ENCODE measurements at places on chromosomes 2 and 18.

GRCh38 chr18:63994783-63995399, 25.0 kb downstream of the SERPINB8 start:
- DNase-seq, result no peak

DNA sequence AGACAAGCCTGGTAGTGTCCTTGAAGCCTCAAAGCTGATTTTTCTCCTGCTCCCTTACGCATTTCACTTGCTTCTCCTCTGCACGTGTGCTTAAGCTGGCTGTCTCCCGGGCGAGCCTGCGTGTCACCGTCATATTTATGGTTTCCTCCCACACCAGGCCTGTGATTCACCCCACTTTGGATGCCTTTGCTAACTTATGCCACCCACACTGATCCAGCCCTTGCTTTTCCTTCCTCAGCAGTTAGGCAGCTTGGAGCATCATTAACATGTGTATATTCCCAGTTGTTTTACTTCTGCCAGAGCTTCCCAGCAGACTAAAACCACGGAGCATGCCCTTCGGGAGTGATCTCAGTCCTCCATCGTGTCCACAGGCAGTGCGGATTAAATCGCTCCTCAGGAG, 2.2 kb downstream of the ST3GAL5 start:
- DNase-seq, result peak; percentile 79

- DNase-seq, result no peak
Measured at GRCh38 chr18:10023853-10024570, 110.2 kb downstream of the VAPA start.

DNA sequence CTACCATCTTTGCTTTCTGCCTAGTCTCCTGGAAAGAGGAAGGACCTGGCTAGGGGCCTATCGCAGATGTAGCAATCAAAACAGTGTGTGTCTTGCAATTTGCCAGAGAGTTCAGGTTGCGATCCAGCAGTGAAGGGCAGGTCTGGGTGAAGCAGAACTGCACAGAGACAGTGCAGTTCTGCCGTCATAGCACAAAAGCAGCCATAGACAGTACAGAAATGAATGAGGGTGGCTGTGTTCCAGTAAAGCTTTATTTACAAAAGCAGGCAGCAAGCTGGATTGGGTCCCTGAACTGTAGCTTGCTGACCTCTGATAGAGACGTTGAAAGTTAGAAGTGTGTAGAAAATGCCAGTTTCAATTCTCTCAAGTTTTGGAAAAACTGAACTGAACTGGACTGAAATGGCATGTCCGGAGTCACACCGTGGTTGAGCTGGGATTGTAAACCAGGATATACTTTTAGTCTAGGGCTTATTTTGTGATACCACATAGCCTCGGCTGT, 186.8 kb downstream of the LTBP1 start:
- DNase-seq, result peak; percentile 40

DNA sequence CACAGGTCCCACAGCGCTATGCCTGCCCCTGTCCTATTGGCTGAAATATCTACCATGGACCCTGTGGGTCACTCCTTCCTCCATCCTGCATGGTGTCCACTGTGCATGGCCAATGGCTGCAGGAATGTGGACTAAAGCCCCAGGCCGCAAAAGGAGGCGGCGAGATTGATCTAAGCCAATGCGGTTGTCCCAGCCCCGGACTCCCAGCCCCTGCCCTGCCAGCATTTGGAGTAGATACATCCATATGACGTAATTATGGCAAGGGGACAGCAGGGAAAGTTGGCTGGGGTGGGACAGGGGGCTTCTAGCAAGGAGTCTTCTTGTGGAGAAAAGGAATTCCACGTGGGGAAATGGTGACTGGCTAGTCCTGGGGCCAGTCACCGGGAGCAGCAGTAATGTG, 11.4 kb upstream of the ZNF516 start:
- DNase-seq, result no peak

DNA sequence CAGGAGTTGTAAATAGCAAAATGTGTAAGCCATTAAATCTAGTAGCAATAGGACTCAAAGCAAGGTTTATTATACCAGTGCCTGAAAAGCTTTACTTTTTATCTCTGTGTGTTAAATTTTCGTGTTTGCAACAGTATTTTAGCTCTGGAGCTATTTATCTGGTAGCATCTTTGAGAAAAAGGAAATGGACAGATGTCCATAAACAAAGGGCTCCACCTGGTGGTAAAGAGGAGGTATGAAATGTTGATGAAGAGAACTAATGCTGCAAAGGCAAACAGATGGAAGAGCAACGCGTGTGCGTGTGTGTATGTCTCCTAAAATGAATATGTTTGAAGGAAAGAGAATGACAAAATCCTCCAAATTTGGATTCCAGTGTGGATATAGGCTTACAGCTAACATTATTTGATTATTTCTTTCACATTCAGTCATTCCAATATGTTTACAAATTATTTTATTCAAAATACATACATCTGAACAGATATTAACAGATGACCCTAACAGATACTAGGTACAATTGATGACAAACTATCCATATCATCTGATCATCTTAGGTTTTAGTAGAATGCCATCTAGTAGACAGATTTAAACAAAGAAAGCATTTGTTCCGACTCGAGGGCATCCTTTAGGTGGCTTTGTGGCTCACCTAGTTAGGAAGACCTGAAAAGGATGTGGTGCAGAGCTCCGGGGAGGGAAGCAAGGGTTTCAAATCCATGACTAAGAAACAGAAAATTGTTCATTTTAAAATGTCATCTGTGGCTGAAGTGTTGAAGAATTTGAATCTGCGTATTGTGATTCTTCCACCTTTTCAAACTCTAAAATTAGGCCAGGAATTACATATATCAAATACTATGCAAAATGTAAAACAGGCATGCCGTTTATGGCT, 383.3 kb downstream of the MTX2 start:
- no peak for DNase-seq

- DNase-seq, result no peak
Measured at GRCh38 chr2:232368311-232368731, 10.2 kb upstream of the ALPP start.

DNA sequence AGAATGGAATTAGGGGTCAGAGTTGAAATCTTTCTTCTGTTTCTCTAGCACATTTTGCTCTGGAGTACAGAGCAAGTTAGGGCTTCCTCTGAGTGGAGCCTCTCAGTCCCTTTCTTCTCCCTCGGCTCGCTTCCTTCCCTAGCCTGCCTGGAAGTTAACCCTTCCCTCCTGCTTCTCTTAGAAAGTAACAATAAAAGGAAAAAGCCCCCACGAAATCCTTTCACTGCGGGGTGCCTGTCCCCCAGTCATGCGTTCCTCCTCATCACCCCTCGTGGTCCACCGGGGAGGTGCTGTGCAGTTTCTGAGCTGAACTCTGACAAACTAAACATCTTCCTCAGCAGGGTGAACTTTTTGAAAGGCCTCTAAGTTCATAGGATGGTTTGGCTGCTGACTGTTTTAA, 2.0 kb downstream of the IGFBP2 start:
- DNase-seq, result no peak

DNA sequence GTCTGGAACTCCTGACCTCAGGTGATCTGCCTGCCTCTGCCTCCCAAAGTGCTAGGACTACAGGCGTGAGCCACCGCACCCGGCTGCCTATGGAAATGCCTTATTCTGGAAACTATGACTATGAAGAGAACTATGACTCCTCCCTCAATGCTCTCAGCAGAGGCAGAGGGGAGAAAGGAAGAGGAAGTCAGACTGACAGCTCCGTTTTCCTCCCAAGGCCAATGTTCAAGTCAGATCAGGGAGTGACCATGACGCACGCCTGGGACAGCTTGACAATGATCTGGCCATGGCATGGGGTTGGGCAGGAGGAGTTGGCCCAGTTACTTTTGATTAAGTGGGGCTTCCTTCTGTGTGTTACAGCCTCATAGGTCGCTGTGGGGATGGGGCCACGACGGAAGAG, 44.3 kb upstream of the MRPL33 start:
- no peak for DNase-seq

DNA sequence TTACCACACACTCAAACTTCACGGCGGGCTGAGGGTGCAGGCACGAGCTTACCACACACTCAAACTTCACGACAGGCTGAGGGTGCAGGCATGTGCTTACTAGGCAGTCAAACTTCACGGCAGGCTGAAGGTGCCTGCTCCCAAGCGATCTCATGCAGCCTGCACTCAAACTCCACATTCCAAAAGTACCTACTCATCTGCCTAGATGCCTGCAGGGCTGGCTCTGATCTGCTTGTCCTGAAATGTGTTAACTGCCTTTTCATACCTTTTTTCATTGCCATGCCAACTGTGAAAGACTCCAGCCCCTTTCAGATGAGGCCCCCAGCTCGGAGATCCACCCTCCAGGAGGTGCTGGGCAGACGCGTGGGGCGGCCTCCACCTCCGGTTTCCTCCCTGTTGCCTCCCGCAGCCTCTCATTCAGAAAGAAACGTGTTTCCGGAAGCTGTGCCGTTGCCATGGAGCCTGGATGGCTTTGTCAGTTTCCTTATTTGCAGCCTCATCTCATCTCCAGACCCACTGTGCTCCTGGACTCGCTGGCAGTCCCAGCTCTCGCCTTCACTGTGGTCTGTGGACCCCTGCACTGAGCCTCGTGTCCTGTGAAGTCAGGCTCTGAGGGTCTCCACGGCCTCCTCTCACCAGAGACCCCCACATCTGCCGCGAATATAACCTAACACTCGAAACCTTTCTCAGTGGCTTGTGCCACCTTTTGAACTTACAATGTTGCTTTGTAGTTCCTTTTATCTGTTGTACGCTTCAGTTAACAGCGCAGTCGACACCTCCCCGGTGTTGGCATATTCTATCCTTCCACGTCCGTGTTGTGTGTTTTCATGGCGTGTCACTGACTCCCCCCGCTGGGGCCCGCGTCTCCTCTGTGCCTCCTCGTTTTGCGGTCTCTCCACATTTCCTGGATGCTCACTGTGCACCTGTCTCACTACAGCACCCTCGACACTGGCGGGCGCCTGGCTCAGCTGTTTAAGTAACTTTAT, 106.1 kb upstream of the ALKAL2 start:
- no peak for DNase-seq

DNA sequence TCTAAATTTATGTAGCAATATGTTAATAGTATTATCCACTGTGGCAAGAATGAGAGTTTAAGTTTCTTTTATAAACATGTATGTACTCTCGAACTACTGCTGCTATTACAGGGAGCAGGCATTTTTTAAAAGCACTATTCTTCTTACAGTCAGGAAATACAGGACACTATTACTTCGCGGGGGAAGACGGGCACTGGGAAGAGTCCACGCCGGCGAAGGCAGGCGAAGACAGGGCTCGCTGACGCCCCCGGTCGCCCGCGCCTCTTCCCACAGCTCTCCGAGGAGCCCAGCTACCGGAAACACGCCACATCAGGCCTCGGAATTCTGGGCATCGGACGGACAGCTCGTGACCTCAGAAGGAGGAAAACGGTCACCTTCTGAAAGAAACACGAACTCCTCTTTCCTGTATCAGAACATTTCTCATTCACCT, 90.2 kb downstream of the FAM161A start:
- peak; percentile 81 for DNase-seq

- peak; percentile 74 for DNase-seq
Measured at GRCh38 chr2:2613279-2614199, 282.5 kb upstream of the MYT1L start.

DNA sequence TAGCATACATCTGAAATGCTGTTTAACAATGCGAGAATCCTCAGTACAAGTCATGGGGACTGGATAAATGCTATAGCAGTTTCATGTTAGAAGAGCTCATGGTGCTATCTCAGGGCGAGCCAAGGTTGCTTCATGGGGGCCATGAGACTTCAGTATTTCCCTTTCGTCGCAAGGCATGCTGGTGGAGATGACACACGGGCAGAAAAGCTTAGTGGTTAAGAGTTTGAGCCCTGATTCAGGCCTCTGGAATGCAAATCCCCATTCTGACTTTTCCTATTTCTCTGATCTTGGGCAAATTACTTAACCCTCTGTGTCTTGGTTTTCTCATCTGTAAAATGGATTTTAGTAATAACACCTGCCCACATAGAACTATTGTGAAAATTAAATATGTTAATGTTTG, 57.4 kb upstream of the EPHA4 start:
- DNase-seq, result no peak

GRCh38 chr2:158512323-158512722, 55.6 kb downstream of the PKP4 start:
- DNase-seq, result no peak

- DNase-seq, result no peak
Measured at GRCh38 chr2:128833664-128834027, 515.0 kb upstream of the HS6ST1 start.

GRCh38 chr2:187168720-187169713, 279.0 kb downstream of the CALCRL start:
- DNase-seq, result no peak

GRCh38 chr2:98149333-98149697, 62.3 kb downstream of the VWA3B start:
- no peak for DNase-seq

DNA sequence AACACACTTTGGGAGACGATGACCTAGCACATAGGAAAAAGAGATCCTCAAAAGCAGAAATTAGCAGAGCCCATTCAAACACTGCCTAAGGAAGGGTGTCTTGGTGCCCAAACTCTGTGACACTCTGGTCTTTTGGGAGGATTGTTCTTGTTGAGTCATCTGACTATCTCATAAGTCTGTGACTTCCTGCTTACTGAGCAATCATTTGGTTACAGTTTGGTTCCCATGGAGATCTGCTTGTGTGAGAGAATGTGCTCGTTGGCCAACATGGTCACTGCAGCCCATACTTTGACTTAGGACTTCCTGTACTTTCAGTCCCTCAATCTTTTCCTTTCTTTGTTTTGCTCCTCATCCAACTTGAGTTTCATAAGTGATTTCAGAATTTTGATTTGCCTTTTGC, 602.9 kb downstream of the NYAP2 start:
- DNase-seq, result peak; percentile 33

GRCh38 chr18:76491473-76491775, 3.6 kb downstream of the ZNF516 start:
- peak; percentile 80 for DNase-seq

DNA sequence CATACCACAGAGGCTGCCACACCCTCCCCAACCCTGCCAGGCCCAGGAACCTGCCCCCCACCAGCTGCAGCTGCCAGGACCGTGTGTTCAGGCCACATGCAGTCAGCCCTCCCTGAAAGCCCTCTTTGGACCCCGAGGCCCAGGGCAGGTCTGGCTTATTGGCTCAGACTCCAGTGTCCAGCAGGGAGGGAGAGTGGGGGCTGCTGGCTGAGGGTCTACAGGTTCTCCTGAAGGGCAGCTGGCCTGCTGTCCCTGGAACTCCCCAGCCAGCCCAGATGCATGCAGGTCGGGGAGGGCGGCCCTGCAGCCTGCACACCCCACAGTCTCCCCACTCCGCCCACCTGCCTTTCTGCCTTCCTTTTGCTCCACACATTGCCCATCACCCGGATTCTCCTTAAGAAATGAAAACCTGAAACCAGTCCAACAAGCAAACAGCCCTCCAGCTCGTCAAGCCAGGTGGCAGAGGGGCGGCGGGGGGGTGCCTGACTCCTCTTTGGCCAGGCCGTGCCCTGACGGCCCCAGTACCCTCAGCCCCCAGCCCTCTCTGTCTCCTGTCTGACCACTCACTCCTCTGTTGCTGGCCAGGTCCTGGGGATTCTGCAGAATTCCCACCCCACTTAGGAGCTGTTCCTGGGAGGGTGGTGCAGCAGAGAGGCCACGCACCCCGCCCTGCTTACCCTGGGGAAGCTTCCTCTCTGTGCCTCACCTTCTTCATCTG, 18.0 kb downstream of the GPR35 start:
- peak; percentile 10 for DNase-seq

- no peak for DNase-seq
Measured at GRCh38 chr2:11998218-11998617, 251.8 kb downstream of the LPIN1 start.

Data from uterus (tissue), 4 donors.